Esophagus mucosa (tissue), 1 donor: ENCODE measurements at places on chromosomes 7 and 10.

- no peak for ATAC-seq
These were observed 239.1 kb upstream of the NRP1 start for GRCh38 chr10:33573606-33574005.

GRCh38 chr7:135803143-135803542 lies 54.5 kb upstream of the FAM180A start:
- peak; percentile 73 for ATAC-seq

DNA sequence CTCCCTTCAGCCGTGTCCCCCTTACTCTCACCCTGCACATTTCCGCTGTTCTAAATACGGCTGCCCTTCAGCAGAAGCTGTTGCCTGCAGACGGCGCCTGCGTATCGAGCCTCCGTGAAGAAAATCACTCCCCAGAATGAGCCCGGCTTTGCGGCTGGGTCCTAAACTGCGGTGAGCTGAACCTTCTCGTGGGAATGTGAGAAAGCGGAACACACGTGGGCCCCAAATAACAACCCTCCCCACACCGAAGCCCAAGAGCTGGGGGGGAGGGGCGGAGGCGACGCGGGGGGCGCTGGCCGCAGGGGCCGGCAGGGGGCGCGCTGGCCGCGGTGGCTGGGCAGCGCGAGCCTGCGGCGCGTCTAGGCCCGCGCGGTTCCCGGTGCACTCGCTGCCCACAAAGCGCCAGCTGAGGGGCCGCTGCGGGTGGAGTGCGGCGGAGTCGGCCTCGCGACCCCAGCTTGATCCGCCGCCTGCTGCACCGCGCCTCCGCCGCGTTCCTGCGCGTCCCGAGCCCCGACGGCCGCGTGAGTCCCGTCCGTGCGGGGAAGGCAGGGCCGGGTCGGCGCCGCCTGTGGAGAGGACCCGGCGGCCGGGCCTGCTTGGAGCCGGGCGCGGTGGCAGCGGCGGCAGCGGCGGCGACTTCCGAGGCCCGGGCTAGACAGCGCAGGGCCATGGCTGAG lies at the start of gene ZNF398:
ZNF398 (plus strand) TSS at position 382 of the 680 bp plus-strand sequence; CDS start at position 672, 290 bp downstream.
- peak; percentile 81 for ATAC-seq

- no peak for ATAC-seq
These were observed 1.2 kb upstream of the PON3 start for GRCh38 chr7:95397381-95397780.

DNA sequence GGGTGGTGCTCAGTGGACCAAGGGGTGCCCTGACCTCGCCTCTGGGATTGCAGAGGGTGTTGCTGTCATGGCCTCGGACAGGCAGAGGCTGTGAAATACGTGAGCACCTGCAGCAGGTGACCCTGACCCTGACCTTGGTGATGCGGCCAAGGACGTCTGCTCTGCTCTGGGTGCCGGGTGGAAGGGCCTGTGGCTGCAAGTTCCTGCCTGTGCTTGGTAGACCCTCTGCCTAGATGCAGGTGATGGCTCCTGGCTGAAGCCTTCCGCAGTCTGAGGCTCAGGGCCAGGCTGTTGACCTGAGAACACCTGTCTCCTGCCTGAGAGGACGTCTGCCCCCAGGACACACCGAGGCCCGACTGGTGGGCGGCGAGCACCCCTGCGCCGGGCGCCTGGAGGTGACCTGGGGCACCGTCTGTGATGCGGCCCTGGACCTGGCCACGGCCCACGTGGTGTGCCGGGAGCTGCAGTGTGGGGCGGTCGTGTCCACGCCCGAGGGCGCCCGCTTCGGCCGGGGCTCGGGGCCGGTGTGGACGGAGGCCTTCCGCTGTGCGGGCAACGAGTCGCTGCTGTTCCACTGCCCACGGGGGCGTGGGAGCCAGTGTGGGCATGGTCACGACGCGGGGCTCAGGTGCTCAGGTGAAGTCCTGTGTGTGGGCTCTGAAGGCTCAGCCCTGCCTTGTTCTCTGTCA lies 4.4 kb downstream of the SCART1 start:
- ATAC-seq, result no peak

- ATAC-seq, result no peak
These were observed 133.6 kb upstream of the COL1A2 start for GRCh38 chr7:94261067-94261466.

DNA sequence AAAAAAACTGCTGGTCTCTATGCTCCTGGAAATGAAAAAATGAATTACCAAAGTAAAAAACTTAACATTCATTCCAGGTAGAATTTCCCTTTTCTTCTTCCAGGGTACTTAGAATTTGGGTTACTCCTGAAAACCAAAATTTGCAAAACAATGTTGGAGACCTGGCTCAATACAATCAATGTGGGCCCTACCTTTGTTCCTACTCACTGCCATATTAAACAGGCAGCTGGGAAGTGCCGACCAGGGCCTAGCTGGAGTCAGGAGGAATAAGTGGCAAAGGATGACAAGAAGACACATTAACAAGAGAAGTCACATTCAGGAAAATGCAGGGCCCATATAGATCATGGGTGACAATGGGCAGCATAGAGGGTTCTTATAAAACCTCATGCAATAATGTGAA lies 6.4 kb upstream of the AGK start:
- no peak for ATAC-seq

- ATAC-seq, result no peak
These were observed 37.4 kb downstream of the AVL9 start for GRCh38 chr7:32532716-32533115.

DNA sequence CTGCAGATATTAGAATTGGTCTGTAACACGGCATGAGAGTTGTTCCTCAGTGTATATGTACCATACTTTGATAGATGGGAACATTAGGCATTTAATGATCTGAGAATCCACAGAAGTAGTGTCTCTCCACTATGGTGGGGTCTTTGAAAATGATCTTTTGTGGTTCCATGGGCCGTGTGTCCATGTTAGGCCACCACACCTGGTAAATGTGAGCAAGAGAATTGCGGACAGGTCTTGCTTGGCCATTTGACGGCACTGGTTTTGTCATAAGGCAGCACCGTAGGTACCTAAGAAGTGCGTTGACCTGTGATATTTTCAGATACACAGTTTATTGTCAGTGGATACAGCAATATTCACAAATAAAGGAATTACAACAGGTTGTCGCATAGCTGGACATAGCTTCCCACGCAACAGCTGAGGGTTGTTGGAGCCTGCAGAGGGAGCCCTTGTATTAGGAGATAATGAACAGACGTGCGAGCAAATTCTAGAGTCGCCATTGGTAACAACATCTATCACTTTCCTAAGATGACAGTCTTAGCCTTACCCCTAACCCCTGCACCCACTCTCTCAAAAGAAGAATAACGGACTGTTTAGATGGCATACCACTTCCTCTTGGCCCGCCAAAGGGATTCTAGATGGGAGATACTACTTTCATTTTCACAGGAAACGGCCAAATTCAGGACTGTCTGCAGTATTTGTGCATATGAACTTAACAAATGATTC lies 111.4 kb downstream of the COL28A1 start:
- ATAC-seq, result peak; percentile 80

- peak; percentile 48 for ATAC-seq
These were observed 624 bp upstream of the CEP55 start for GRCh38 chr10:93495654-93496321.

DNA sequence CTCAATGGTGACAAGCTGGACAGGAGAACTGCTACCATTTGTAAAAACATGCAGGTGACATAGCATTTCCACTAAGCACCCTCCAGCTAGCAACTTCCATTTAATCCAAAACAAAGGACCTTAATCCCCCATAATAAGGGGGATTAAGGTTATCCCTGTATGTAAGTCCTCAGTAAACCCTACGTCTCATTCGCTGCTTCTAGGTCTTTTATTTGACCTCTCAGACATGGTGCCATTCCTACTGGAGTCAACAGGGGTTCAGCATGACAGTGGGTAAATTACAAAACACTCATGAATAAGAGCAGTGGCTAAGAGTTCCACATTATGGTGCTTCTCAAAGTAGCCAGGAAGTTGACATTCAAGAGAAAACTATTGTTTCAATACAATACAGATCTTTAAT lies 121.8 kb upstream of the CAV2 start:
- ATAC-seq, result no peak

GRCh38 chr7:85239109-85239508 lies 52.3 kb upstream of the SEMA3D start:
- no peak for ATAC-seq

GRCh38 chr10:8531116-8531515 lies 476.6 kb downstream of the GATA3 start:
- no peak for ATAC-seq

DNA sequence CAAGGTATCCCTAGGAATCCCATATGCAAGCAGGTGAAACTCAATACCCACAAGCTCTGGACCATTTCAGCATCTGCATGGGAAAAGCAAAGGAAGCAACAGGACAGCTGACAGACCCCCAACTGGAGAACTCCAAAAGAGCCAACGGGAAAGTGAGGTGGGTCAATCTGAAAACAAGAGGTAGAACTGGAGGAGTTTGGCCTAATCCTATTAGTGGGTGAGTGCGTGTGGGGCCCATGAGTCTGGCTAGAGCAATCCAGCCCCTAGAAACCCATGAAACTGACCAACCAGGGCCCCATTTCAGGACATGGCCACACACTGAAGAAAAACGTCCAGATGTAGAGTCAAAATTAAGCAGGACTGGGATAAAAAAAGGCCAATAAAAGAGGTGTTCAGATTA lies 26.6 kb upstream of the WNT8B start:
- ATAC-seq, result no peak

DNA sequence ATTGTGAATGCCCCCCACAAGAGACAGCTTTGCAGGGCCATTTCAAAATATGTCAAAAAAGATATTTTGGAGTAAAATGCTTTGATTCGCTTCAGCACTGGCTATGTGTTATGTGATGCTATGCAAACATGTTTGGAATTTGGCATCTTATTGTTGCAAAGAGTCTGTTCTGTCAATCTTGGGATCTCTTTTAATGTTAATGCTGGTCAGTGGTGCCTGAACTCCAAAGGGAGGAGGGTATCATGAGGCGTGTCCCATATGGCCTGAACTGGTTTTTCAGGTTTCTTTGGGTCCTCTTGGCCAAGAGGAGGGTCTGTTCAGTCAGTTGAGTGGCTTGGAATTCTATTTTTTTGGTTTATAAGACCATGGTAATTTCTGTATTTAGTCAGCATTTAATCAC lies 81.4 kb downstream of the HECW1 start:
- no peak for ATAC-seq

DNA sequence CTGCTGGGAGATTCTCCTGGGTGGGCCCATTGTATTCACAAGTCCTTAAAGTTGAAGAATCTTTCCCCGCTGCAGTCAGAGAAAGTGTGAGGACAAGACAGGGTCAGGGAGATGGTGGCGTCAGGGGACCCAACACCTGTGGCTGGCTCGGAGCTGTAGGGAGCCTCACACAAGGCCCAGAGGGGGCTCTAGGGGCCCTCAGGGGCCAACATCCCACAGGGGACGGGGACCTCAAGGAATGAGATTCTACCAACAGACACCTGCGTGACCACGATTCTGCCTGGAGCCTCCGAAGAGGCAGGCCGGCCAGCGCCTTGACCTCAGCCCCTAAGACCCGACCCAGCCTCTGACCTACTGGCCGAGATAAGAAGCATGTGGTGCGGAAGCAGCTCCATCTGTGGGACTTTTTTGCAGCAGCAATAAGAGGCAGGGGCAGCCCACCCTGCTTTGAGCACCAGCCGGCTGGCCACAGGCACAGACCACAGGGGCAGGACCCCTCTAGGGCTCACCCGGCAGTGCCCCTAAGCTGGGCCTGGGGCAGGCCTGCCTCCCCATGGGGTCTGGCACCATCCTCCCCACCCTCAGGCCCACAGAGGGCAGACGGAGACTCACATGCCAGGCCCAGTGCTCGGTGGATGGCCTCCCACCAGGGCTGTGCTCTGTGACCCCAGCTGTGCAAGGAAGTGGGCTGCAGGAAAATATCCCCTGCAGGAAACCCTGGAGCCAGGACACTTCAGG lies 13.2 kb downstream of the RASGEF1A start:
- ATAC-seq, result no peak

- ATAC-seq, result no peak
These were observed 56.8 kb upstream of the LANCL2 start for GRCh38 chr7:55308186-55308929.

DNA sequence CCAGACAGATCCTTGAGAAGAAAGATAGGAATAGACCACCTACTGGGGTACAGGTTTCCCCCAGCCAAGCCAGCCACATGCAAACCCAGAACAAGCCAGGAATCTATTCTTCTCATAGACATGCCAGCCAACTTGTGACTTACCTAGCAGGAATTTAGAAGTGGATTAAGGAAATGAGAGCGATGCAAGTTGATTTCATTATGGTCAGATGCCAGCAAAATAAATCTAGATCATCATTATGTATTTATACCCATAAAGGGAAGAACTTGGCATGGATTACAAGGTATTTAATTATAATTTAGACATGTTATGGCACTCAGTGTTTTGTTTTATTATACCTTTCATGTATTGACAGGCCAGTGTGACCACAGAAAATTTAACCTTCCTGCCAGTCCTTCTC lies 32.8 kb downstream of the SLC35G1 start:
- no peak for ATAC-seq
